ENCODE measurements at places on chromosomes 12 and 14.
A peak's percentile ranks its signal among the peaks of the same experiment; 100 is the strongest.

GRCh38 chr12:110015132-110015531, 15.9 kb downstream of the ANKRD13A start:
- DNase-seq, result no peak

DNA sequence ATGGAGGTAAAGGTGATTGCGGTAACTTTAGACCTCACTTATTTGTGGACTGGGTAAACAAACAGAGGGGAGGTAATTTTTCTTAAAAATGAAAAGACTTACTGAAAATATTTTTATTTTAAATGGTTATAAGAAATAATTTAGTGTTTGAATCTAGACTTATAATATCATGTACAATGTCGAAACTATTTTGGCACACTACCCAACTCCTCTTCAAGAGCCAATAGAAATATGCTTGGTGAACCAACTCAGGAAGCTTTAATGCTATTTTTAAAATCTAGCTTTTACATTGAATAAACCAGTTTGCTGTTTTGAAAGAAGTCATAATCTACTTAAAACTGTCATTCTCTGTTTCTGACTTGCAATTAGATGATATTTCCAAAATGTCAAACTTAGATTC, 175.8 kb upstream of the NPAS3 start:
- DNase-seq, result no peak

GRCh38 chr14:59044707-59045106, 143.8 kb upstream of the DAAM1 start:
- no peak for DNase-seq

DNA sequence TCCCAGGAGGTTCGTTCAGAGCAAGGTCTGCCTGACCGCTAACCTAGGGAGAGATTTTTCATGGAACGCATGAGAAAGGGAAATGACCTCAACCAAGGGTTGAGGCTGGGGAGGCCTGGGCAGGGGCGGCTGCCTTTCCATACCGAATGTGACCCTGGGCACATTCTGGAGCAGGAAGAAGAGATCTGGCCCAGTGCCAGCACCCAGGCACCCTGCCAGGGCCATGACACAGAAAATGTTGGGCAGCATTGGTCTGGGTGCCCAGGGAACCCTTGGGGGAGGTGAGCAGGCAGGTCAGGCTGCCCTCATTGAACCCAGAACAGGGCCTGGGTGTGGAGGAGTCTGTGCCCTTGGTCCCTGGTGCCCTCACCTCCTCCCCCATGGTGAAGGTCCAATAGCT, 106.8 kb downstream of the CALM1 start:
- no peak for DNase-seq

- peak; percentile 71 for DNase-seq
These were observed 21.6 kb upstream of the GPR132 start for GRCh38 chr14:105086833-105087307.

Measured in stimulated activated CD8-positive, alpha-beta memory T cell treated with anti-CD3 and anti-CD28 coated beads, Interleukin-15, amount 100 ng/mL, for 4 hours (primary cell).